ENCODE measurements at places on chromosomes 4 and X. TPM values are rescaled to one million over a fixed set of nuclear protein-coding genes. Genes with fewer than 3 reads are reported as not detected.

GRCh38 chrX:30690330-30690729 is 37.1 kb downstream of the GK start:
- H3K36me3 ChIP-seq, result peaks cover 32% of the 10 kb centered on the region
- H3K27me3 ChIP-seq, result no peaks in the 10 kb centered on the region
- no peak overlapping the region for H3K4me3 ChIP-seq
- peaks cover 3% of the 10 kb centered on the region for H3K4me1 ChIP-seq
- DNase-seq, result no peak

DNA sequence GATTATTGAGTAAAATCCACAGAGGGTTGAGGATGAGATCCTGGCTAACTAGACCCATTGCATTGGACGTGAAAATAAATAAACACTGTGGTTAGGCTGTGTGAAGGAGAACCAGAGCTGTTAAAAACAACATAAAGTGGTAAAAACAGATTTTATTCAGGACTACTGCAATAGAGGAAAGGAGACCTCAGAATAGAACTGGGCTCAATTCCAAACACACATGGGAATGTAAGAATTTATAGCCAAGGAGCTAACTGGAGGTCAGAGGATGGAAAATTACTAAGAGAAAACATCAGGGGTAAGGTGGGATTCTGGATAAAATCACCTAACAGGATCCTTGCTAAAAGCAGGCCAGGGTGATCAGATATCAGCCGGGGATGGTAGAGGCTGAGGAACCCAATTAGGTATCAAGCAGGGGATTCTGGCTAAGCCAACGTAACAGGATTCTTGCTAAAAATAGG is 112.4 kb downstream of the RNF150 start:
- H3K27ac ChIP-seq, result no peak overlapping the region
- H3K4me3 ChIP-seq, result no peak overlapping the region
- no peak for DNase-seq
- H3K27me3 ChIP-seq, result peaks cover 2% of the 10 kb centered on the region
- H3K36me3 ChIP-seq, result no peaks in the 10 kb centered on the region

- no peaks in the 10 kb centered on the region for H3K36me3 ChIP-seq
- DNase-seq, result peak; percentile 71
- H3K4me3 ChIP-seq, result peak within 1 kb of the TSS; percentile 87
- H3K27me3 ChIP-seq, result peaks cover 53% of the 10 kb centered on the region
- H3K4me1 ChIP-seq, result peaks cover 11% of the 10 kb centered on the region
Observed at GRCh38 chr4:108762559-108763225, at the start of gene ETNPPL. Gene ETNPPL, minus strand, starts transcription at chr4:108763053. Its CDS starts 155 bp downstream, at chr4:108762898.

DNA sequence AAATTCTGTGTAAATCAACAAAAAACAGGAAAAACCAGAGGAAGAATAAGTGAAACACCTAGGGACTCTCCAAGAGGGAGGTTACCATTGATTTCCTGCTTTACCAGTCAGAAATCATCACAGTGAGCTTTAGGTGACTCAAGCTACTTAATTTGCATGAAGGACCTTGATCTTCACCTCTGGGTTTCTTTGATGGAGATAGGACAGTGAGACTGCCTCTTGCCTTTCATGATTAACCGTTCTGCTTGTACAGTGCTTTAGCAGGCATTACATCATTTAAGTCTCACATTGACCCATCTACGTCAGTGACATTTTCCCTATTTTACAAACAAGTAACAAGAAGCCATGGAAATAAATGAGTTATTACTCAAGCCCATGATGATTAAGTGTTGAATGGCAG is 3.4 kb upstream of the GK start:
- peak overlapping the region; percentile 39 for H3K4me3 ChIP-seq
- peak; percentile 76 for DNase-seq
- peaks cover 18% of the 10 kb centered on the region for H3K4me1 ChIP-seq
- H3K36me3 ChIP-seq, result peaks cover 2% of the 10 kb centered on the region

- H3K4me1 ChIP-seq, result no peaks in the 10 kb centered on the region
- no peak overlapping the region for H3K27ac ChIP-seq
- peaks cover 24% of the 10 kb centered on the region for H3K27me3 ChIP-seq
- no peaks in the 10 kb centered on the region for H3K36me3 ChIP-seq
- no peak for DNase-seq
- H3K4me3 ChIP-seq, result no peak overlapping the region
Observed at GRCh38 chr4:94412019-94412657, 39.6 kb upstream of the PDLIM5 start.

DNA sequence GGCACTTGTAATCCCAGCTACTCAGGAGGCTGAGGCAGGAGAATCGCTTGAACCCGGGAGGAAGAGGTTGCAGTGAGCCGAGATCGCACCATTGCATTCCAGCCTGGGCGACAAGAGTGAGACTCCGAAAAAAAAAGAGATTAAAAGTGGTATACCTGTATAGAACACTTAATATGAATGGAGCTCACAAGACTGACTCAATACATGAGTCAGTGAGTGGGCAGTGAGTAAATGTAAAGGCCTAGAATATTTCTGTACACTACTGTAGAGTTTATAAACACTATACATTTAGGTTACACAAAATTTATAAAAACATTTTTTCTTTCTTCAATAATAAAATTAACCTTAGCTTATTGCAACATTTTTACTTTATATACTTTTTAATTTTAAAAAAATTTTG is 93.8 kb downstream of the CENPC start:
- no peaks in the 10 kb centered on the region for H3K27me3 ChIP-seq
- no peak for DNase-seq
- H3K4me1 ChIP-seq, result peaks cover 9% of the 10 kb centered on the region
- no peak overlapping the region for H3K4me3 ChIP-seq
- no peak overlapping the region for H3K27ac ChIP-seq

DNA sequence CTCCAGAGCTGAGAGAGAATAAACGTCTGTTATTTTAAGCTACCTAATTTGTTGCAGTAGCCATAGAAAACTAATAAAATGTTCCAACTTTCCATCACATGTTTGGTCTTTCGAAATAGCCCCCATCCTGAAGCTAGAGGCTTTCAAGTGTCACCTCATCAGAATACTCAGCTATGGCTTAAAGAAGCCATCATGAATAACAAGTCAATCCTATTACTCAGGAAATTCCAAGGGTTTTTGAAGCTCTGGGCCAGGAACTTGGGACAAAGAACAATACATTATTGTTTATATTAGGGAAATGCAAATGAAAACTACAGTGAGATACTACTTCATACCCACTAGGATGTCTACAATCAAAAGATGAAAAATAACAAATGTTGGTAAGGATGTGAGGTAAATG is 42.2 kb downstream of the TBCK start:
- no peaks in the 10 kb centered on the region for H3K27me3 ChIP-seq
- H3K27ac ChIP-seq, result no peak overlapping the region
- no peak for DNase-seq
- no peak overlapping the region for H3K4me3 ChIP-seq
- H3K4me1 ChIP-seq, result no peaks in the 10 kb centered on the region

DNA sequence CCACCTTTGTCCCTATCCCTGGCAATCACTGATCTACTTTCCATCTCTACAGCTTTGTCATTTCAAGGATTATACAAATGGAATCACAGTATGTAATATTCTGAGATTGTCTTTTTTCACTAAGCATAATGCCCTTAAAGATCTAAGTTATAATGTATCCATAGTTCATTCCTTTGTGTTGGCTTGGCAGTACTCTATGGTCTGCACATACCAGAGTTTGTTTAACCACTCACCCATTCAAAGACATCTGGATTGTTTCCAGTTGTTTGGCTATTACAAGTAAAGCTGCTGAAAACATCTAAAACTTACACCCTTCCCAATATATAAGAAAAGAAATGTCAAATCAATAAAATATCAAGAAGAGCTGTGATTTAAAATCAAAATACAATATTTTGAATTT is 26.0 kb upstream of the AWAT1 start:
- no peak for DNase-seq
- H3K36me3 ChIP-seq, result no peaks in the 10 kb centered on the region
- H3K4me3 ChIP-seq, result no peak overlapping the region
- no peaks in the 10 kb centered on the region for H3K4me1 ChIP-seq

- H3K27me3 ChIP-seq, result peaks cover 2% of the 10 kb centered on the region
- no peak overlapping the region for H3K27ac ChIP-seq
Observed at GRCh38 chr4:124030147-124030546, 633.6 kb downstream of the SPRY1 start.

Gene CENPVL1
- not detected for total RNA-seq

Gene NWD2
- not detected for total RNA-seq
